ENCODE measurements at places on chromosomes 16 and 17.
A peak's percentile ranks its signal among the peaks of the same experiment; 100 is the strongest.

DNA sequence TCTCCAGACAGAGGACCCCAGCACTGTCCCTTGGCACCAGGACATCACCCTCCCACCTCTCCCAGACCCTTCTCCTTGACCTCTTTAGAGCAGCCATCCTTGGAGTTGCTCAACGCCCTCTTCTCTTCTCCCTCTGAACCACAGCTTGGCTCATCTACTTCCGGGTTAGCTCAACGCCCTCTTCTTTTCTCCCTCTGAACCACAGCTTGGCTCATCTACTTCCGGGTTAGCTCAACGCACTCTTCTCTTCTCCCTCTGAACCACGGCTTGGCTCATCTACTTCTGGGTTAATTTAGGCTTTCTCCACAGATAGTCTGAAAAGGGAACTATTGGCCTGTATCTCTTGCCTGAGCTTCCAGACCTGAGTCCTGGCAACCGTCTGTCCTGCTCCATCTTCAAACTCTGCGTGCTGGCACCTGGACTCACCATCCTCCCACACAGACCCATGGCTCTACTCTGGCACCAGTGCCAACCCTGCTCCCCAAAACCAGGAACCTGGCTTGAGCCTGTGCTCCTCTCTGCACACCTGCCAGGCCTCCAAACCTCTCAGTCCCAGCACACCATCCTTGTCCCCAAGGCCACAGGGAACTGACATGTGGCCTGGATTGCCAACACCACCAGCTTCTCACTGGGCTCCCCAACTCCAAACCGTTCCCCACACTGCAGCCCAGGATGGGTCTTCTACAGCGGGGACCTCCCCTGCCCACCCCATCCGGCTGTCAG is 25.3 kb upstream of the FAAP100 start:
- no peak for DNase-seq

DNA sequence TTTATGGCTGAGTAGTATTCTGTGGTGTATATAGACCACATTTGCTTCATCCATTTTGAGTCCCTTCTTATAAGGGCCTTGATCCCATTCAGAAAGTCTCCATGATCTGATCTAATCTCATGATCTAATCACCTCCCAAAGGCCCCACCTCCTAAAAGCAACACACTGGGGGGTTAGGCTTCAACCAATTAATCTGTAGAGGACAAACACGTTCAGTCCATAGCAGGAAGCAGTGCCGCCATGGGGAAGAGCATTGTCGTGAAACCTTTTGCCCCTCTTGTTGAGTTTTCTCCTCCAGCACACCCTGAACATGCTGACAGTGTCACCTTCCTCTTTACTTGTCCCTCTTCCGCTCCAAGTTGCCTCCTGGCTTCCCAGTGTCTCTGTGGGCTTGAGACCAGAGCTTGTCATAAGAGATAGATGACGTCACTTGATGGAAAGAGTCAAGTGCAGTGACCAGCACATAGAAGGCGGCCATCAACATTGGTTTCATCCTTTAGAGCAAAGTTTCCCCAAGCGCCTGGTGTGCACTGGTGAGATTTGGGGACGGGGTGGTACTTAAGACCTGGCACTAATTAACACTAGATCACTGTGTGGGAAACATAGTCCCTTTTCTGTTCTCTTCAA is 74.1 kb downstream of the PRKCB start:
- no peak for DNase-seq

GRCh38 chr16:73951481-73951880 is 345.1 kb upstream of the PSMD7 start:
- no peak for DNase-seq

DNA sequence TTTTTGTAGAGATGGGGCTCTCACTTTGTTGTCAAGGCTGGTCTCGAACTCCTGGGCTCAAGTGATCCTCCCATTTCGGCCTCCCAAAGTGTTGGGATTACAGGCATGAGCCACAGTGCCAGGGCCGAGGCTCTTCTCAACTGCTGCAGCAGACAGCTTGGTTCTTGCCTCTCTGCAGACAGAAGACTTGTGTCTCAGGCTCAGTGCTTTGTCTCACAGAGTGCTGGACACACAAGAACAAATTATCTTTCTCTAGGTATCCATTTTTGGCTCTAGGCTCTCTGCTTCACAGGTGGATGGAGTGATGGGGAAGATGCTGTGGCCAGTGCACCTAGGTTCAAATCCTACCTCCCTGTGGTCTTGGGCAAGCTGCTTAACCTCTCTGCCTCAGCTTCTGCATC is 80.8 kb upstream of the RNU2-1 start:
- DNase-seq = no peak

DNA sequence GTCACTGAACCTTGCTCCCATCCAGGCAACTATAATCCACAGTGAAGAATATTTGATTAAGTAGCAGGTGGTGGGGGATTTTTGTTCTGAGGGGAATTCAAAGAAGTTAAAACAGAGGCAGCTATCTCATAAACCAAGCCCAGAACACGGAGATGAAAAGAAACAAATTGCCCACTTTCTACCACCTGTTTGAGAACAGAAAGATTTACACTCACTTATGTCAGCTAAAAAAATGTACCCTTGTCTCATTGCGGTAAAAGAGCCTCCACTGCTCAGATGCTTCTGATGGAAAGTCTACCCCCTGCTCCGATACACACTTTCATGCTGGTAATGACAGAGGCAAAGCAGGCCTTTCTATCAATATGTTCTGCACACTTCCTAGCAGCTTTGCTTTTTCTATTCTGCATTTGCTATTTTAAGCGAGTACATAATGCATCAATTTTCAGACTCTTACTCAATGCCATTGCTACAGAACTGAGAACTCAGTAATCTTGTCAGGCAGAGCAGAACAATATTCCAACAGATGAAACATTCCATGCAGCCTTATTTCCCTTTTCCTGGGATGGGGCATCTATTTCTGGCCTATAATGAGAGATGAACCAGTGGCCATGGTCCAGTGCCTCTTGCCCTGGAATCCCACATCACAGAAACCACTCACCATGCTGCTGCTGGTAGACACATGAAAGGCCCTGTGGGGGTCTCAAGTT is 29.0 kb downstream of the CDK5R1 start:
- DNase-seq = no peak

DNA sequence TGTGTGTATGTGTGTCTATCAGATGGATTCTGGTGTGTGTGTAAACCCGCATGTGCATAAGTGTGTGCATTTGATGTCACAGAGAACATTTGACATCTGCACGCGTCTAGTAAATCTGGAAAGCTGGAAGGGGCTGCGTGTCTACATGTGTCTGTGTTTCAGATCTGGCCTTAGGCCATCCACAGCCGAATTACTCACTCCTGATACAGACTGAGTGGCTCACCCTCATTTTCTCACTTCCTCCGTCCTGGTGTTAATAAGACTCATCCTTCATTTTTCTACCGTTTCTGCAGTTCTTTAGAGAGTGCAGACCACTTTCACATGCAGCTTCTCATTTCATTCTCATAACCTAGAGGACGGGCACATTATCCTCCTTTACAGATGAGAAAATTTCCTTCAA is 491.6 kb downstream of the CDH13 start:
- DNase-seq = peak; percentile 64

DNA sequence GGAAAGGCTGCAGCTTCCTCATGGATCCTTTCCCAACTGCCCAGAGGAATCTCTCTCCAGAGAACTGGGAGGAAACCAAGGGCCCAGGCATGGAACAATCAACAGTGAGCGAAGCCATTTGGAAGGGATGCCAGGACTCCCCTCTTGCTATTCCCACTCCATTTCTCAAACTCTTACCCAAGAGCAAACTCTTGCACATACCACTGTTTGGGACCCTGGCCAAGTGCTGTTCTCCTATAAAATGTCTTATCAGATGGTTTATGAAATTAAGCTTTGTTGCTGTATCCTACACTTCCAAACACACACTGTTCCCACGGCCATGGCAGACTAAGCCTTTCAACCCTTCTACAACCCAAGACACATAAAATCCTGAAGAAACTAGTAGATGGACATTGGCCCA is 48.3 kb upstream of the AXIN2 start:
- DNase-seq = no peak

GRCh38 chr16:82488460-82488859 is 138.3 kb upstream of the CDH13 start:
- no peak for DNase-seq

GRCh38 chr17:76501018-76501826 is at the start of gene RHBDF2:
Gene RHBDF2 (minus strand): TSS chr17:76501423. CDS start chr17:76481524, 19,899 bp downstream.
- DNase-seq = peak; percentile 92

DNA sequence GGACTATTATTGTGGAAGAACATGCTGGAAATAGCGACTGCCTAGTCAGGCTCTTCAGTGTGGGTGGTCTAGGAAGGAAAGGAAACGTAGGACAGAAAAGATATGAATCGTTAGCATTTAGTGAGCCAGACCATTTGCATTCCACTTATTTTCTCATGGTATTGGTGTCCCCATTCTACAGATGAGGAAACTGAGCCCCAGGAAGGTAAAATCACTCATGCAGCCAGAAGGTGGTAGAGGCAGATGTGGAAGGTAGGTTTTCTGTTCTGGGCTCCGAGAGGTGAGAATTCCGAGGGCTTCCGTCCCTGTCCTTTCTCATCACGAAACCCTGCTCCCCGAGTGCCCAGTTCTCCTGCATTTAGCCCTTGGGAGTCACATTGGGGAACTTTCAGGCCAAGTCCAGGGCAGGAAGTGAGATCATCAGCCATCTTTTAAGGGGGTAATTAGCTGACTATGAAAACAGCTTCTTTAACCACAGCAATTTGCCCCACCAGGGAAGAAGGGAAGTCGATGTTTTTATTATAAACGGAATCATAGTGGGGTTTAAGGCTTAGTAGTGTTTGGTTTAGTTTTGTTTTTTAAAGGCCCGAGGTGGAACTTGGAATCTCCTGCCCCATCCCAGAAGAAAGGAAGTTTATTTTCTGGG is 110.7 kb upstream of the IRX3 start:
- peak; percentile 45 for DNase-seq

DNA sequence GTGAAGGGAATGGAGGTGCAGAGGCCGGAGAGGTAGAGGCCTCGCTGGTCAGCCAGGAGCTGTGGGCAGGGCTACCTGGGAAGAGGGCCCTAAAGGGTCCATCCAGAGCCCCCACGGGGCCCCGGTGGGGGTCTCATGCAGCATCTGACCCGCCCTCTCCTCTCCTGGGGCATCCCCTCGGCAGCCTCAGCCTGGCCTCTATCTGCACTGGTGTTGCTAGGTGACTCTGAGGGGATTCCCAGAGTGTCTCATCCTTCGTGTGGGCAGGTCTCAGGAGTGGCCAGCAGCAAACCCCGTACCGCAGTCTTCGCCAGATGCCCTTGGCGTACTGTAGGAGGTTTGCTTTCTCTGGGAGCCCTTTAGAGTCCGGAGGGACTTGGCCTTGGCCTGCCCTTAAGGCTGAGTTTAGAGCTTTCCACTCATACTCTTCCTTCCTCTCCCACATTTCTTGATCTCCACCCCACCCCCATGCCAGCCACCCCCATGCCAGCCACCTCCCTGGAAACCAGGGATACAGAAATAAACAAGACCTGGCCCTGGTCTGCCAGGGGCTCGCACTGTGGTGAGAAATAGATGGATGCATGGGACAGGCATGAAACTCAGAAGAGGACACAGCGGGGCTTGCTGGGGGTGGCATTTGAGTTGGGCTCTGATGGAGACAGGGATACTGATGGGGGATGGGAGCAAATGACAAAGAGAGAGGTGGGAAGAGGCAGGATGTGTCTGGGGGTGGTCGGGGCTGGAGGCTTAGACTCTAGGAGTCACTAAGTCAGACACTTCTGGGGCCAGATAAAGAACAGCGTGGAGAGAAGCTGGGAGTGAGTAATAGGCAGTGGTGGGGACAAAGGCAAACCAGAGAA is 9.9 kb downstream of the SLC5A10 start:
- DNase-seq = peak; percentile 48

GRCh38 chr16:9465161-9465560 is 373.7 kb downstream of the HAPSTR1 start:
- no peak for DNase-seq

DNA sequence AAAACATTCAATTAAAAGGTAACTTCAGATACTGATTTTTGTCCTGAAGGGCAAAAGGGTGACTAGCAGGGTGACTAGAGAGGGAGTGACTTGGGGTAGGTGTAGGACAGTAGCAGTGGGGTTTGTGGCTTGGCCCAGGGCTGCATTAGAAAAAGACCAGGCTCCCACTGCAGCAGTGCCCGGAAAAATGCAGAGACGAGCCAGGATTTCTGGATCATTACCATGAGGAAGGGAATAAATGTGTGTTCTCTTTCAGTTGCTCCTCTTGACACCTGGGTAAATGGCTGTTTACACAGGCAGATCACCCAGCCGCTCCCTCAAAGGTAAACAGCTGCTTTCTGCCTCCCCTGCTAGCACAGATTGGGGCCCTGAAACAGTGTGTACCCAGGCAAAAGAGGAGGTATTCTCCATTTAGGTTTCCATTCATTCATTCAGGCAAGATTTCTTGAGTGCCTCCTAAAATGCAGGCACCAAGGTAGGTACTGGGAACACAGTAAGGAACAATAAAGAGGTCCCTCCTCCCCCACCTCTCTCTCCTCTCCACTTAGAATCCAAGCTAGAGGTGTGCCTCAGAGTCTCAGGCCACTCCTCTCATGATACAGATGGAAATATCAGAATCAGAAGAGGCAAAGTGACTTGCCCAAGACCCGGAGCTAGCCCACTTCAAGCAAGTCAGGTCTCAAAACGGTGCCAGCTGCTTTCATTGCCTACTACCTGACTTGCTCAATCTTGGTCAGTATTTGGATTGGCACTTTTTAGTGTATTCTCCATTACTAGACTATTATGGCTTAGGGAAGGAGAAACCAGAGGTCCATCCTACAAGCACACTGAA is 15.2 kb upstream of the TOX3 start:
- no peak for DNase-seq

Data from AG20443 (cell line).